ENCODE measurements at places on chromosomes 3 and 15. TPM values are rescaled to one million over a fixed set of nuclear protein-coding genes. Genes with fewer than 3 reads are reported as not detected.

Gene PRR20G
- not detected for total RNA-seq

Gene CCK
- 5.9 TPM for total RNA-seq

Gene PPP1R14D
- total RNA-seq = not detected

Gene HTD2
- 5.0 TPM for total RNA-seq

Gene TRA2B
- 150 TPM for total RNA-seq

Gene NEIL1
- 1.6 TPM for total RNA-seq

Gene TMED3
- total RNA-seq = 174 TPM

Gene PLIN1
- 0.72 TPM for total RNA-seq

Gene PLCL2
- total RNA-seq = 3.6 TPM

Gene SYNPR
- total RNA-seq = not detected

Gene ISY1
- 27.5 TPM for total RNA-seq

Gene IL20RB
- 1.8 TPM for total RNA-seq

Gene GOLGA8G
- total RNA-seq = not detected

Gene RETNLB
- not detected for total RNA-seq

Gene ZDHHC23
- 0.39 TPM for total RNA-seq

Gene ANKRD63
- not detected for total RNA-seq

Gene HLTF
- total RNA-seq = 27.7 TPM

Gene ILDR1
- total RNA-seq = not detected

Gene RABL3
- total RNA-seq = 10.9 TPM

Gene STAC
- total RNA-seq = 0.08 TPM

Gene RARB
- 20.8 TPM for total RNA-seq

Gene PPIP5K1
- total RNA-seq = 6.9 TPM

Gene SPESP1
- 4.4 TPM for total RNA-seq

Gene TGM5
- total RNA-seq = not detected

Gene ISG20
- total RNA-seq = 7.4 TPM

Gene PAK6
- total RNA-seq = not detected

Gene ATP13A5
- total RNA-seq = not detected

Gene CFAP20DC
- 2.8 TPM for total RNA-seq

Gene ECE2
- not detected for total RNA-seq

Gene ZMYND10
- 0.48 TPM for total RNA-seq

Gene CGNL1
- total RNA-seq = 0.39 TPM

Gene ZSCAN29
- 6.3 TPM for total RNA-seq

Gene PLA2G4D
- total RNA-seq = not detected

Gene ZNF502
- total RNA-seq = 6.5 TPM

Gene ANKRD34C
- not detected for total RNA-seq

Gene COPG1
- total RNA-seq = 185 TPM

Gene C3orf22
- total RNA-seq = not detected

Gene C3orf62
- total RNA-seq = 1.5 TPM

Gene ABHD6
- 7.2 TPM for total RNA-seq

Gene KBTBD13
- 0.13 TPM for total RNA-seq

Gene LYZL4
- total RNA-seq = not detected

Gene ERICH6
- total RNA-seq = 0.48 TPM
